ENCODE measurements at places on chromosomes 1 and 21.

DNA sequence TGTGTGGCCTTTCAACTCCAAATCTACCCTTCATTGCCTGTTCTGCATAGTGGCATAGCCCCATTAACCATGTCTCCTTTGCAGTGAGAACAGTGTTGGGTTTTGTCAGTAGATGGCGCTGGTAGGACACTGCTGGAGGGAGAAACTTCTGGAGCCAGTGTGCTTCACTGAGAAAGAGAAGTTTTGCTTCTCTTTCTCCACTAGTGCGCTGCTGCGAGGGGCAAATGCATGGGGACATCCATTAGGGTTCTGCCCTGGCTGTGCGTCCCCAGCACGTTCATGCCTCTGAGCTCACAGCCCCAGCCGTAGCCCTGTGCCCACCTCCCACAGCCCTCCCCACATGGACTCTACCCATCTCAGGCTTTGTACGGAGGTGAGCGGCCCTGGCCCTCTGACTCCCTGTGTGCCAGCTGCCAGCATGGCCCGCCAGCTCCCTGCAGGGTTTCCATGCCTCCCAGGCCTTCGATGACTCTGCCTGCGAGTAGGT, 53.1 kb downstream of the RIMS3 start:
- no peaks in the 10 kb centered on the region for H3K27me3 ChIP-seq
- no peak overlapping the region for H3K4me3 ChIP-seq
- H3K4me1 ChIP-seq, result no peaks in the 10 kb centered on the region

GRCh38 chr1:93846206-93846991, 32.6 kb downstream of the DNTTIP2 start:
- H3K4me3 ChIP-seq, result peak overlapping the region; percentile 84
- no peaks in the 10 kb centered on the region for H3K27me3 ChIP-seq
- peaks cover 6% of the 10 kb centered on the region for H3K4me1 ChIP-seq
- DNase-seq, result peak; percentile 74

DNA sequence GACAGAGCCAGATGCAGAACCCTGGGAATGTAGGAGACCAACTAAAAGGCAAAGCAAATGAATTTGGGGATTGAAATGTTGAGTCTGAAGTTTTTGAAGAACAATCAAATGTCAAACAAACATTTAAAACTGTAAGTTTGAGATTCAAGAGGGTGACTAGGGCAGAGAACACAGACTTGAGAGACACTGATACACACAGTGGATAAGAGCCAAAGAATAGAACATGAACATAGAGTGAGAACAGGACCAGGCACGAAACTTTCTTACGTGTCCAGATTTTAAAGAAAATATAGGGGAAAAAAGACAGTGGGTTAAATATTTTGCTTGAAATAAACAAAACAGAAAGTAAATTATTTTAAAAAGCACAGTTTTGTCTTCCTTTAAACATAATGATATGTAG, 115.7 kb downstream of the DPYD start:
- no peaks in the 10 kb centered on the region for H3K27me3 ChIP-seq
- DNase-seq, result no peak
- H3K27ac ChIP-seq, result no peak overlapping the region
- no peaks in the 10 kb centered on the region for H3K36me3 ChIP-seq
- H3K4me3 ChIP-seq, result no peak overlapping the region
- no peaks in the 10 kb centered on the region for H3K4me1 ChIP-seq

GRCh38 chr1:248714248-248714647, 11.7 kb upstream of the OR14I1 start:
- H3K4me3 ChIP-seq, result no peak overlapping the region
- no peaks in the 10 kb centered on the region for H3K36me3 ChIP-seq
- no peak for DNase-seq
- no peak overlapping the region for H3K27ac ChIP-seq
- no peaks in the 10 kb centered on the region for H3K4me1 ChIP-seq

GRCh38 chr21:20031807-20032206, 966.4 kb upstream of the NCAM2 start:
- H3K4me3 ChIP-seq, result no peak overlapping the region
- no peak for DNase-seq
- H3K27me3 ChIP-seq, result no peaks in the 10 kb centered on the region
- H3K4me1 ChIP-seq, result no peaks in the 10 kb centered on the region

DNA sequence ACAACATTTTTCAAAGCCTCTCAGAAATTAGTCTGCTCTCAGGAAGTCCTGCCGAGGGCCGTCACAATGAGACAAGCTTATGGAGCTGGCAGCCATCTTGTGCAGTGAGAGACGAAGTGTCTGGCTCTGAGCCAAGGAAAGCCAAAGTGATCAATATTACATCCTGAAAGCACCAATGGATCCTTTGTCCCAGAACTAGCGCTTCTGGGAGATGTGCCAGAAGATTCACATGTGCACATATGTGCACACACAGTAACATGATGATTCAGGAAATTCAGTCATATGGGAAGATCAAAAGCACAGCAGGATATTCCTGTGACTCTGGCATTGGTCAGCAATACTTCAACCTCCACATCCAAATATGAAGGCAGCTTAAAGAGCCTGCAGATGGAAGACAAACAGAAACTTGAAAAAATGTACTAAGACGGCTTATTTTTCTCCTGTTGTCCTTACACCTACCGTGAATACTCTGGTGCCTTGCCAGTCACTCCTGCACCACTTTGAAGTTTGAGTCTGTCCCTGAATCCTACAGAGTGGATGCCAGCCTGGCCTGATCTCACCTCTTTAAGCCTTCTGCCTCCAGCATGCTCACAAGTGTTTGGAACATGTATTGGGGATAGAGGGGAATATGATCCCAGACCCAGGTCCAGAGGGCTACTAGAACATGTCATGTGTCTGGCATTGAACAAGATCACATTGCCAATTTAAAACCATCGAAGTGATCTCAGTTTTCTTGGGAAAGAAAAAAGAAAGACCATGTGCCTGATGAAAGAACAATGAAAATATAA, 44.5 kb upstream of the PRRX1 start:
- H3K27ac ChIP-seq, result no peak overlapping the region
- no peak overlapping the region for H3K4me3 ChIP-seq
- H3K36me3 ChIP-seq, result no peaks in the 10 kb centered on the region

- H3K36me3 ChIP-seq, result no peaks in the 10 kb centered on the region
- H3K4me3 ChIP-seq, result no peak overlapping the region
- H3K27me3 ChIP-seq, result no peaks in the 10 kb centered on the region
- peaks cover 5% of the 10 kb centered on the region for H3K4me1 ChIP-seq
These were observed 197.9 kb upstream of the COA6 start for GRCh38 chr1:234175363-234175762.

DNA sequence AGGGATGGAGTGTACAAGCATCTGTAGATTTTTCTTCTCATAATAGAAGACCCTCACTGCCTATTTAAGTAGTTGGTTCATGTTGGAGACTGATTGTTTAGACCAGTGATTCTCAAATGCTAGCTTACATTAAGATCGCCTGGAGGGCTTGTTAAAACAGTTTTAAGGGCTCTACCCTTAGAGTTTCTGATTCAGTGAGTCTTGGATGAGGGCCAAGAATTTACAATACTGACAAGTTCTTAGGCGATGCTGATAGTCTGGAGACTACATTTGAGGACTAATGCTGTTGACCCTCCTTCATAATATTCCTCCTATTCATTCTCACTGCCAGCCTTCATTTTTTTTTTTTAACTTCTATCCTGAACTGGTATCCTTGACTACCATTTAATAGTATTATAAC, 15.2 kb upstream of the AGO3 start:
- no peak overlapping the region for H3K27ac ChIP-seq
- H3K4me1 ChIP-seq, result no peaks in the 10 kb centered on the region
- no peaks in the 10 kb centered on the region for H3K27me3 ChIP-seq
- no peak for DNase-seq
- no peak overlapping the region for H3K4me3 ChIP-seq

DNA sequence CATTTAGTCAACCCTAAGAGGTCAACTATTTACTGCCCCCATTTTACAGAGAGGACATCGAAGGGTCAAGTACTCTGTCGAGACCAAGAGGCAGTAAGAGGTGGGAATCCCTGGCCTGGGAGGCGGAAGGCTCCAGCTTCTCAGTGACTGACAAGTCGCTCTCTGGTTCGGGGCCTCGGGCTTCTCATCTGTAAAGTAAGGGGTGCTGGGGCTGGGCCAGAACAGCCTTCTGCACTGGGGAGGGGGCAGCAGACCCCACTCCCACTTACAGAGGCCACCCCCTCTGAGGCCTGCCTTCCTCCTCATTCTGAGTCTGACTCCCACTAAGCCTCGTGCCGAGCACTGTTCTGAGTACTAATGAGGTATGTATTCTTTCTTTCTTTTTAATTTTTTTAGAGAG, 17.0 kb upstream of the IFNLR1 start:
- H3K27me3 ChIP-seq, result no peaks in the 10 kb centered on the region
- no peak for DNase-seq
- H3K36me3 ChIP-seq, result no peaks in the 10 kb centered on the region
- no peak overlapping the region for H3K4me3 ChIP-seq
- peaks cover 5% of the 10 kb centered on the region for H3K4me1 ChIP-seq

- H3K36me3 ChIP-seq, result peaks cover 76% of the 10 kb centered on the region
- H3K27ac ChIP-seq, result peak overlapping the region; percentile 42
- H3K27me3 ChIP-seq, result no peaks in the 10 kb centered on the region
These were observed 7.6 kb downstream of the UBASH3A start for GRCh38 chr21:42411197-42411869.

- peak overlapping the region; percentile 78 for H3K27ac ChIP-seq
- no peaks in the 10 kb centered on the region for H3K36me3 ChIP-seq
- DNase-seq, result no peak
- H3K4me3 ChIP-seq, result peak overlapping the region; percentile 98
- no peaks in the 10 kb centered on the region for H3K27me3 ChIP-seq
These were observed 884 bp downstream of the PHACTR4 start for GRCh38 chr1:28370239-28371009.

DNA sequence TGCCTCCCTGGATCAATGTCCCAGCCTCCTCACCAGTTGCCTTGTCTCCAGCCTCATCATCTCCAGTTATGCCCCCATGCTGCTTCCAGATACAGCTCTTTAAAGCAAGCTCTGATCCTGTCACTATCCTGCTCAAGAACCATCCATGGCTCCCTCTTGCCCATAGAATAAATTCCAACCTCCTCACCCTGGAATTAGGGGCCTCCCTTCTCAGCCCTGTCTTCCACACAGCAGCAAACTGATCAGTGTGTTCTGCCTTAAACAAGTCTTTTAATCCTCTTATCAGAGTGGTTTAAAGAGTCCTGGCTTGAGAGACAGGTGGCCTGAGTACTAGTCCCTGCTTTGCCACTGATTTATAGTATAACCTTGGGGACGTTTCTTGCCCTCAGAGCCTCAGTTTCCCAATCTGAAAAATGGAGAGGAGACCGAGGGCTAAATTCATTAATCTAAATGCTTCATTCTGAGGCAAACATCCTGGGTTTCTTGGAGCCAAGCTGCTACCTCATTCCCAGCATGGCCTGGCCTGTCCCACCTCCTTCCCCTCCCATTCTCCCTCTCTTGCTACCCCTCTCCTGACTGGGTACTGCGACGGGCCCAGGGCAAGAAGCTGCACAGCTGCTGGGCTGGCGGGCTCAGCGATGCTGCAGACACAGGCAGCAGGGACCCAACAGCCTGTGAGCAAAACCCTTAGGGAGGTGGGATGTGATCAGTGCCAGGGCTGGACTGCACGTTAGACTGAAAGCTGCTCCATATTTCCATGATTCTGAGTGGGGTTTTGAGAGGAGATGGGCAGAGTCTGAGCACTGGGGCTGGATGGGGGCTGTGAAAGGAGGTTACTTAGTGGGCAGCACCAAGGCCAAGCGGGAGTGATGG, 221.4 kb downstream of the PTPRU start:
- DNase-seq, result no peak
- no peaks in the 10 kb centered on the region for H3K27me3 ChIP-seq
- no peak overlapping the region for H3K4me3 ChIP-seq
- H3K27ac ChIP-seq, result no peak overlapping the region

DNA sequence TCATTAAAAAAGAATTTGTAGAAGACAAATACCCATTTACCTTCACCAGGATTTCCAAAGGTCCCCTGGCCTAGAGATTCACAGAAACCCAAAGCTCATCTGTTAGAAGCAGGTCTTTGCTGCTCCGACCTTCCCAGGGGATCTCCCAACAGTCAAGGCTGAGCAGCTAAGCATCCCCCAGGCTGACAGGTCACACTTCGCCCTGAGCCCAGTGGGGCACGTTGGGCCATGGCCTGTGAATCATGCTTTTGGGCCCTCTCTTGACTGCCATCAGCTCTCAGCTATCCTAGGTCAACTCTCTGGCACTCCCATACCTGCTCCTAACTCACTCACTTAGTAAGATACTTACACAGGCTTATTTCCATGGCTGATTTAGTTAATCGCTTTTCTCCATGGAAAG, 157.7 kb downstream of the DSCAM start:
- no peaks in the 10 kb centered on the region for H3K4me1 ChIP-seq
- no peak overlapping the region for H3K27ac ChIP-seq
- H3K27me3 ChIP-seq, result no peaks in the 10 kb centered on the region
- no peak overlapping the region for H3K4me3 ChIP-seq

GRCh38 chr1:232899268-232899667, 51.1 kb upstream of the NTPCR start:
- H3K27ac ChIP-seq, result no peak overlapping the region
- no peak overlapping the region for H3K4me3 ChIP-seq
- no peaks in the 10 kb centered on the region for H3K4me1 ChIP-seq
- H3K27me3 ChIP-seq, result no peaks in the 10 kb centered on the region
- DNase-seq, result no peak

GRCh38 chr1:3529099-3529729, 74.7 kb downstream of the ARHGEF16 start:
- no peaks in the 10 kb centered on the region for H3K36me3 ChIP-seq
- H3K27me3 ChIP-seq, result no peaks in the 10 kb centered on the region

DNA sequence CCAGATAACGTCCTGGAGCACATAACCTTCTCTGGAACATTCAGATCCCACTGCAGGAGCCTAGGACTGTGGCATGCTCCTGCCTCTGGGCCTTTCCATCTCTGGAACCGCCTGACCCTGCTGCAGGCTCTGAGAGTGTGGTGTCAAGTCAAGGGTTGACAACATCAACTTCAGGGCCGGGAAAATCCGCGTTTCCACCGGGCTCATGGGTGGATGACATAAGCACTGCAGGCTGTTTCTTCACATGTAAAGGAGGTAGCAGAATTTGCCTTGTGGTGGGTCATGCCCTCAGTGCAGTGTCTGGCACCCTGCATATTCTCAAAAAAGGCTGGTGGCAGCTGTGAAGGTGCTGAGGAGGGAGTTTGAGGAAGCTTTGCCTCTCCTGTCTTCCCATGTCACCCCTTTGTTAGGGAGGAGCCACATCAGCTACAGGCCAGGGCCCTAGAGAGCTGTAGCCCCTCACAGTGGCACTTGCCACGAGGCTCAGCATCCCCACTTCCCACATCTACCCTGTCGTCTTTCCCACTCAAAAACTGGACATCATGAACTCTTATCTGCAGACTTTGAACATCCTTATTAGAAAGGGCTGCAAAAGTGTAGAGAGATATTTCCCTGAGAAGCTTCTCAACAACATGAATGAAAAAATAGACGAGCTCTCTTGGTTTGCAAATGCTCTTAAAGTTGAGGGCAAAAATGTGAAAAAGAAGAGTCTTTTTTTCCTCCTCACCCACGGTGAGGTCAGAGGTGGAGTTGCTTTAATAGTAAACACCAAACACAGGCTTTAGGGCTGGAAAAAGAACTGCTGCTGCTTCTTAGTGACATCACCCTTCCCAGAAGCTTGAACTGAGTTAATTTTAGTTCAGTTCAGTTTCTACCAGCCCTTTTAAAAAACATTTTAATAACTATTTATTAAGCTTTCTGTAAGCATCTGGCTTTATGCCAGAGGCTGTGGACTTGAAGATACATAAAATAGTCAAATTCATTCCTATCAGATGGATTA, 121.3 kb downstream of the HUNK start:
- H3K4me3 ChIP-seq, result no peak overlapping the region
- H3K27ac ChIP-seq, result no peak overlapping the region
- no peaks in the 10 kb centered on the region for H3K36me3 ChIP-seq
- DNase-seq, result no peak
- H3K27me3 ChIP-seq, result no peaks in the 10 kb centered on the region
